Coronary artery (tissue), 2 donors: ENCODE measurements at places on chromosomes 1 and 21.

GRCh38 chr1:91173346-91173890, 151.6 kb upstream of the ZNF644 start:
- DNase-seq, result no peak

DNA sequence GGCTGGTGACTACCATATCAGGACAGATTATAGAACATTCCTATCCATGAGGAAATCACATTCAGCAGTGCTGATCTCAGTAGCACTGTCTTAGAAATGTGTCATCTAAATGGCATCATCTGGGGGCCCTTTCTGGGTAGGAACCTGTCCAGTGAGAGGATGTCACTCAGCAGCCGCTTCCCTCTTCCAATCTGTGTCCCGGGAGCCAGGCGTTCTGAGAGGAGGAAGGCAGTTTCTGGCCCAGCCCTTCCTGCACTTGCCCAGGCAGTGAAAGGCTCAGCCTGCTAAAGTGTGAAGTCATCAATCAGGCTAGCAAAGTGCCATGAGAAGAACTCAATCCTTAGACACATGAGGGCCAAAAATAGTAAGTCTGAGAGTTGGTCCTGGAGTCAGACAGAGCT, 25.6 kb downstream of the RAB4A start:
- no peak for DNase-seq

- no peak for DNase-seq
Observed at GRCh38 chr1:67888216-67889106, 55.2 kb upstream of the GNG12 start.

DNA sequence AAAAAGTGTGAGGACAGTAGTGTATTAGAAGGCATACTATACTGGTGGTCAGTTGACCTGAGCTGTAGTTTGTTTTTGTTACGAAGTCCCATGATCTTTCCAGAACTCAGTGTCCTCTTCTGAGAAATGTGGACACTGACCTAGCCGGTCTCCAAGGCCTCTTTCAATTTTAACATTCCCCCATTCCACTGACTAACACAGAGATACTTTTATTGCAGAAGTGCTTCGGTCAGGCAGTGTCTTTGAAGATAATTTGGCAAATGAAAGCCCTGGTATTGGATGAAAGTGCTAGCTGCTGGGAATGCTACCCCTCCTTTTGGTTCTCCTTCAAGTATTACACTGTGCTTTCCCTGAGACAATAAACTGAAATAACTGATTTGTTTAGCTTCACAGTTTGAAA, 89.4 kb downstream of the LMO4 start:
- no peak for DNase-seq

- peak; percentile 93 for DNase-seq
Observed at GRCh38 chr1:3313576-3313950, 140.9 kb upstream of the ARHGEF16 start.

DNA sequence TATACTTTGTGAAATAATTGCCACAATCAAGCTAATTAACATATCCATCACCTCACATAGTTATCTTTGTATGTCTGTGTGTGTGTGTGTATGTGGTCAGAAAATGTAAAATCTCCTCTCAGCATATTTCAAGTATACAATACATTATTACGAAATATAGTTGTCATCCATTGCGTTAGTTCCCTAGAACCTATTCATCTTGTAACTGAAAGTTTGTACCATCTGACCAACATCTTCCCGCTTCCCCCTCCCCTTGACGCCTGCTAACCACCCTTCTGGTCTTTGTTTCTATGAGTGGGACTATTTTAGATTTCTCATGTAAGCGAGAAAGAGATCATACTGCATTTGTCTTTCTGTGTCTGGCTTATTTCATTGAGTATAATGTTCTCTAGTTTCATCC, 455.3 kb downstream of the KCNT2 start:
- no peak for DNase-seq

DNA sequence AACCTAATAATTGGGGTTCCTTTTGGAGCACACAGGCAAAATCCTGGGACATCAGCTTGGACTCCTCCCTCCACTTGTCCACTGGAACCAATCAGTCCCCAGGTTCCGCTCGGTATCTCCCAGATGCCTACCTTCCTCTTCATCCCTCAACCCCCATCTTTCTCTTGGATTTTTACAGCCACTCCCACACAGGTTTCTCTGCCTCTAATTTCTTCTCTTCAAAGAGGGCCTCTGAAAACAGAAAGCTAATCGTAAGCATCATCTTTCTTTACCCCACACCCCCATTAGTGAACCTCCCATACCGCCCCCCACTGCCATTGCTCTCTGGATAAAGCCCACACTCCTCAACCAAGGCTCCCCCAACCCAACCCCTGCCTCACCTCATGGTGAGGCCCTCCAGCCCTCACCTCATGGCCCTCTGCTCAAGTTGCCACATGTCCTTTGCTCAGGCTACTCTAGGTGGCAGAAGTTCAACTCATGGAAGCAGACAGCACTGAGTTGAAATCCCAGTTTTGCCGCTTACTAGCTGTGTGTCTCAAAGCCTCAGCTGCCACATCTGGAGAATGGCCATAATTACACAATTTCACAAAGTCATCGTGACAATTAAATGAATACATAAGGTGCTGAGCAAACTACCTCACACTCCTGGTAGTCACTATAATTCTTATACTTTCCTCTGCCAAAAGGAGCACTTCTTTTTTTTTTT, 18.1 kb upstream of the WASF2 start:
- DNase-seq, result no peak

GRCh38 chr1:94560333-94560732, 18.8 kb upstream of the F3 start:
- DNase-seq, result no peak

DNA sequence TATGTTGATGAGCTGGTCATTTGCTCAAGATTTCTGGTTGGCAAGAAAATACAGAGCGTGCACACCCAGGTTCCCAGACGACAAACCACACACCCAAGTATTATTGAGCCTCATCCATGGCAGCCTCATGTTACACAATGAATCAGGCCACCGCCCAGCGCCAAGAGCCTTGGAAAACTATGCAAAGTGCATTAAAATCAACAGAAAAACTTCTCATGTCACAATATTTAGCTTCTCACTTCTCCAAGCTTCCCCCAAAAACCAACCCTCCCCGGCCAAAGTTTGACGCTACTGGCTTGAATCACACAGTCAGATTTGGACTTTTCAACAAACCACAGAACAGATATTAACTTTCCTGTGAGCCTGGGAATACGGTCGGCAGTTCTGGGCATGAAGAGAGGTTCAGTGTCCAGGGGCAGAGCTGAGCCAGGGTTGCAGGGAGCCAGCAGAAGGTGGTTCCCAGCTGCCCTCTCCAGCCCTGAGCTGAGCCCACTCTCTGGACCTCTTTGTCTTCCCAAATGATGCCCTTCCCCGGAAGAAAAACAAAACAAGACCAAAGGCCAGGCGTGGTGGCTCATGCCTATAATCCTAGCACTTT, 71.1 kb downstream of the SETD4 start:
- DNase-seq, result peak; percentile 76

DNA sequence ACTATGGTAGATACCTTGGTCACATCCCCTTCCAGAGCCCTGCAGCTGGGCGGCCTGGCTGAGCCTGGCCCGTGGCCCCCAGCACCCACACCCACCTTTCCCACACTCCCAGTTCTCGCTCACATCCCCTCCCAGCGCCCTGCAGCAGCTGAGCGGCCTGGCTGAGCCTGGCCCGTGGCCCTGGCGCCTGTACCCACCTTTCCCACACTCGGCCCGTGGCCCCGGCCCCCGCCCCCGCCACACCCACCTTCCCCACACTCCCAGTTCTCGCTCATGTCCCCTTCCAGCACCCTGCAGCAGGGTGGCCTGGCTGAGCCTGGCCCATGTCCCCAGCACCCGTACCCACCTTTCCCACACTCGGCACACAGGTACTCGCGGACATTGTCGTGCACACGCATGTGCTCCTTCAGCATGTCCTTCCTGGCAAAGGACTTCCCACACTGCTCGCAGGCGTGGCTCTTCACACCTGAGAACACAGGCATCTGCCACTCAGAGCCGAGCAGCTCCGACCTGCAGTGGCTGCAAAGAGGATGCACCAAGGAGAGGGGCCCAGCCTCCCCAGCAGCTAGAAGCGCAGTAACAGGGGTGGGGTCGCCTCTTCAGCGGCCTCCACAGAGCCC, 52.5 kb upstream of the RIPK4 start:
- no peak for DNase-seq

DNA sequence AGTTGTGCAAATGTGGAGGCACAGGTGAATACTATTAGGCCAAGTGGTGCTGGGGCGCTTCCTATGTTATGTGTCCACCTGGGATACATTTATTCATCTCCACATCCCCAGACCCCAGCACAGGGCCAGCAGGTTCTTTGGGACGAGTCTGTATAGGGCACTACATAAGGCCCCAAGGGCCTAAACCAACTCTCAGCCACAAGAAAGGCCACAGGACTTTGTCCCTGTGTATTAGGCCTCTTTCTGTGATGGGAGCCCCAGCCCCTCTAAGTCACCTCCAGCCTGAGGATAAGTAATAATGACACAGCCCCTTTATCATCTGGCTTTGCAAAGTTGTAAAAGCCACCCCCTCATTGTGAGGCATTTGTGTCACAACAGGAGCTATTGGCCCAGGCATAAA, 79.2 kb upstream of the CD1D start:
- DNase-seq, result no peak

DNA sequence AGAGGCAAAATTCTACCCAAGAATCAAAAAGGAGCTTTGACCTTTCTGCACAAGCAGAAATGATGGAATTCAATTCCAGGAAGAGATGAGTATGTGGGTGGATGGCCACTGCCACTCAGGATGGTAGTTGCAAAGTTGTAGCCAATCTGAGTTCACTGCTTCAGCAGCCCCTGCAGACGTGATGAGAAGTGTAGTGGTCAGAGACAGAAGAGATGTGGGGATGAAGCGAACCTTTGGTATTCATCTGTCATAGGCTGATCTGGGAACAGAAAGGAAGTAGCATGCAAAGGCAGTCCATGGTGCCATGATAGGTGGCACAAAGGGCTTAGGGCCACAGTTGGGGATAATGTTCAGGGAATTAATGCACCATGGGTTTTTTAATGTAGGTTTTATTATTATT, 81.1 kb upstream of the PGBD5 start:
- DNase-seq, result no peak

DNA sequence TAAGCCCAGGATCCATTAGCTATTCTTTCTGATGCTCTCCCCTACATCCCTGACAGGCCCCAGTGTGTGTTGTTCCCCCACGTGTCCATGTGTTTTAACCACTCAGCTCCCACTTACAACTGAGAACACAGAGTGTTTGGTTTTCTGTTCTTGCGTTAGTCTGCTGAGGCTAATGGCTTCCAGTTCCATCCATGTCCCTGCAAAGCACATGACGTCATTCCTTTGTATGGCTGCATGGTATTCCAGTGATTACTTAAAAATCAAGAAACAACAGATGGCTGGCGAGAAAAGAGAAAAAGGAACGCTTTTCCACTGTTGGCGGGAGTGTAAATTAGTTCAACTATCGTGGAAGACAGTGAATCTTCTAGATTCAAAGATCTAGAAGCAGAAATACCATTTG, 556.0 kb downstream of the PTPRC start:
- no peak for DNase-seq

DNA sequence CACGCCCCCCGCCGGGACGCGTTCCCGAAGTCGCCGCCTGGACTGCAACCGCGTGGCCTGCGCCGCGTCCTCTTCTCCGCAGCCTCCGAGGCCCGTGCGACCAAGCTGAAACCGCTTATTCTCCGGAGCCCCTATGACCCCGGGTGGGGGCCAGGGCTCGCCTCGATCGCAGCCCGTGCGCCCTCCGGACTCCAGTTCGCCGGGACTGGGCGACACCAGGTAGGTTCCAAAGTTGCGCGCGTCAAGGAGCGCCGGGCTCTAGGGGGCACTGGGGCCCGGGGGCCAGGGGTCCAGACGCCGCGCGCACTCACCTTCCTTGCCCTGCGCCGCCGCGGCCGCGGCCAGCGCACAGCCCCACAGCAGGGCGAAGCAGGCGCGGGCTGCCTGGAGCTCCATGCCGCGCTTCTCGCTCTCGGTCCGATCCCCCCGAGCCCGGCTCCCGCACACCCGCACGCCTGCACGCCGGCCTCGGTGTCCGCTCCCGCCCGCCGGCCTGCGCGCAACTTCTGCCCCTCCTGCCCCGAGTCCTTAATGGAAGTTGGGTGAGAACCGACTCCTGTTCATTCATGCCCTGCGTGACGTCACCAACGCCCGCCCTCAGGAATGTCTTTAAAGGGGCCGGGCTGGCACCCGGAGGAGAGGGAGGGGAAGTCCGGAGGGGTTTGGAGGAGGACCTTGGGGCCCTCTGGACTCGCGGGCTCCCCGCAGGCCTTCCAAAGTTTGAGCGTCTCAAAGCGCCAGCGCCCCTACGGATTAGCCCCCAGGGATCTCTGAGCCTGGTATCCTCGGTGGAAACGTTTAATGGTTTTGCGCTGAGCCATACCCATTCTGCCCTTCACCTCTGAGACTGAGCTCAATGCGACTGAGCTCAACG, at the start of gene EPHA2:
Gene EPHA2 (minus strand): TSS at position 533 of the 874 bp plus-strand sequence. CDS start 137 bp downstream, at position 396.
- DNase-seq, result peak; percentile 89

DNA sequence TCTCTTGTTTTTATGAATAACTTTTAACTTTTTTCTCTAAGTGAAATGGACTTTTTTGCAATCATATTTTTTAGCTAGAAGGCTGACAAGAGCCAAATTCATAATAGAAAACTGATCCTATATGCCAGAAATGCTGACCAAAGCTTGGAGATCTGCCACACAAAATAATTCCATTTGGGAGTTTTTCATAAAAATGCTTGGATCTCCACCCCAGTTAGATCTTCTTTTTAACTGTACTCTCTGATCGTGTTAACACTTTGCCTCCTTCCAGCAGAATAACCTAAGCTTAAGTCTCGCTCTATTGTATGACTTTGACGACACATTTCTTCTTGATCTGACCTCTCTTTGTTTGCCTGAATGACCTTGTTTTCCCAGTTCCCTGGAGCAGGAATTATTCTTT, 16.8 kb downstream of the FLG2 start:
- DNase-seq, result no peak

GRCh38 chr1:194289569-194290266, 1103.3 kb upstream of the B3GALT2 start:
- no peak for DNase-seq

GRCh38 chr1:53583868-53584776, 124.9 kb downstream of the DMRTB1 start:
- peak; percentile 54 for DNase-seq

DNA sequence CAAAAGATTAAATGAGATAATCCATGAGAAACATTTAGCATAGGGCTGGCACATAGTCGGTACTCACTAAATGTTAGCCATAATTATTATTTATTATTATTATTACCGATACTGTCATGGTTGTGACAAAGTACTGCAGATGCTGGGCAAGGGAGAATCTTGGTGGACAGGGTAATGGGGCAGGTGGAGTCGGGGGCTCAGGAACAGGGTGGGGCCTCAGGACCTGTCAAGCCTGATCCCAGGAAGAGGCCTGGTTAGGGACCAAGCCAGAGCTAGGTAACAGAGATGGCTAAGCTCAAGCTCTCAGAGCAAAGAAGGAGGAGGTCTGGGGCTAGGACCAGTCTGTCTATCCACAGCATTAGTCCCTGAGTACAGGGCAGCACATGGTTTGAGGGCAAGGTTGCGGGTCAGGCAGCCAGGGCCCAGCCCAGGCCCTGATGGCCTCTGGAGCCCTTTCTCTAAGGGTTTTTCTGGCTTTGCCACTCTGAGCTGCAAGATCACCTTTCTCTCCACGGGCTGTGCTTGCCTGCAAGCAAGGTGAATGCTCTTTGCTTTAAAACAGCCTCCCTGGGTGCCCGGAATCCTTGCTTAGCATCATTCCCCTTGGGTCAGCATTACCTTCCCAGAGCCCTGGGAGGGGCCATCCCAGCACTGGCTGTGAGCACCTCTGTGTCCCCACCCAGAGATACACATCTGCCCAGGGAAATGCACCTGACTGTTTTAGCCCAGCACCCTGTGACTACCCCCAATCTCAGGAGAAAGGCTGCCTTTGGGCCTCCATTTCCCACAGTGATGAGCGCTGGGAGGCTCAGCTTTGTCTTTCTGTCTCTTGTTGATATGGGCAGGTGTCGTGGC, 572.0 kb downstream of the PTPRU start:
- peak; percentile 33 for DNase-seq
